Right renal pelvis (tissue), 4 donors: ENCODE measurements at places on chromosomes 4 and X.

DNA sequence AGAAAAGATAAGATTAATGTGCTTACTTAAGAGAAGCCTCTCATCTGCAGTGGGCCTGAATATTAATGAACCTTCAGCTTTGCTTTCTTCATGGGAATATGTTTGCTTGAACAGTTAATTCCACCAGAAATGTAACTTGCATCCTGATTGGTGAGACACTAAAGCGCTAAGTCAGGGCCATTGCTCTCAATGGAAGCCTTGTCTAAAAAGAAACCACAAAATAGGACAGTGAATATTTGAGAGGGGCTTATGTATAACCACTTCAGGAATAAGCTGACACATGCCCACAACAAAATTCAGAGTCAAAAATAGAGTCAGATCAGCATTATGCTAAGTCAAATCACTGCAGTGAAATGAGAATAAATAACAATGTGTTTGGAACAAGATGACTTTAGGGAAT lies 1125.8 kb downstream of the STIM2 start:
- DNase-seq = no peak

GRCh38 chr4:2064276-2064991 lies 5.3 kb downstream of the NAT8L start:
- no peak for DNase-seq

DNA sequence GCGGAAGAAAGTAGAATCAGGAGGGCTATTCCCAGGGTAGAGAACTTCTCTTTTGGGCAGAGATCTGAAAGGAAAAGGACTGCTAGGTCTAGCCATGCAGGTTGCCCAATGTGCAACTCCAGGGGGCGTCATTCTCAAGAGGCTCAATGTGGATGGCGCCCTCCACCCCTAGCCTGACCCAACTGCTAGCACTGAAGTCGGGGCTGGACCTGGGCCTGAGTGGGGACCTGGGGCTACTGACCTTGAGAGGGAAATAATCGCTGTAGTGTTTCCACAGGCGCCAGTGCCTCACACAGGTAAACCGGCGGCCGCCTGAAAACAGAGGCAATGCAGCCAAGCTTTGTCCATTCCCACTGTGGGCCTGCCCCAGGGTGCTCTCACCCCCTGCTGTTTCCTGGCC lies 6.1 kb downstream of the AWAT2 start:
- DNase-seq = no peak

- no peak for DNase-seq
Measured at GRCh38 chr4:138678985-138679746, 336.4 kb upstream of the NOCT start.
